ENCODE measurements at places on chromosomes 1 and 21.
A peak's percentile ranks its signal among the peaks of the same experiment; 100 is the strongest.

DNA sequence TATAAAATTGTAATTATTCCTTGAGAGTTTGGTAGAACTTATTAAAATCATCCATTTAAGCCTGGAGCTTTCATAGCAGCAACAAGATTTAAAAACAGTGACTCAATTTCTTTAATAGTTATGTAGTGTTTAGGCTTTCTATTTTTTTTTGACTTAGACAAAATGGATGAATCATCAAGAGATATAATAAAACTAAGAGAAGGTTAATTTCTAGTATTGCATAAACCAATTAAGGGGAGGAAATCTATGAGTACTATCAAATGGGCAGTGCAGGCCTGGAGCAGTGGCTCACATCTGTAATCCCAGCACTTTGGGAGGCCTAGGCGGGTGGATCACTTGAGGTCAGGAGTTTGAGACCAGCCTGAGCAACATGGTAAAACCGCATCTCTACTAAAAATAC, 416.3 kb upstream of the USP24 start:
- no peak for ATAC-seq

GRCh38 chr21:20882462-20883407, 115.5 kb upstream of the NCAM2 start:
- no peak for ATAC-seq

DNA sequence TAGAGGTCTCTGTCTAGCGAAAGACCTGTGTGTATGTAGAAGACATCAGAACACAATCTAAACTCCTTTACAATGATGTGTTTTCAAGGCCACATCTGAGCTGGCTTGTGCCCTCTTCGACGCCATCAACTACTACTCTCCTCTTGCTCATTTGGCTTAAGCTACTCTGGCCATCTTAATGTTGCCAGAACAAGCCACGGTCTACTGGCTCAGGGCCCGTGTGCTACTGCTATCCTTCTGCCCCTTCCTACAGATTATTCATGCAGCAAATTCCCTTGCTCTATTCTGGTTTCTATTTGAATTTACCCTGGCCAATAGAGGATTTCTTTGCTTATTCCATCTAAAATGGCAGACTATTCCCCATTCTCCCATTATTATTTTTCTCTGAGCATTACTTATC, 121.7 kb downstream of the ZZZ3 start:
- ATAC-seq, result no peak

GRCh38 chr1:205693421-205693991, 13.2 kb upstream of the SLC45A3 start:
- no peak for ATAC-seq

GRCh38 chr1:30904191-30904961, 4.2 kb downstream of the SDC3 start:
- no peak for ATAC-seq

GRCh38 chr1:220691053-220691684, 1.0 kb downstream of the C1orf115 start:
- no peak for ATAC-seq

GRCh38 chr21:25283720-25284119, 323.6 kb downstream of the MRPL39 start:
- no peak for ATAC-seq

- no peak for ATAC-seq
These were observed 17.2 kb downstream of the KAZN start for GRCh38 chr1:14615549-14616218.

GRCh38 chr1:51941528-51941927, 49.0 kb downstream of the RAB3B start:
- no peak for ATAC-seq

GRCh38 chr1:151635479-151636072, 23.7 kb downstream of the SNX27 start:
- peak; percentile 30 for ATAC-seq

GRCh38 chr1:86515597-86515996, 31.3 kb upstream of the CLCA4 start:
- ATAC-seq, result no peak

DNA sequence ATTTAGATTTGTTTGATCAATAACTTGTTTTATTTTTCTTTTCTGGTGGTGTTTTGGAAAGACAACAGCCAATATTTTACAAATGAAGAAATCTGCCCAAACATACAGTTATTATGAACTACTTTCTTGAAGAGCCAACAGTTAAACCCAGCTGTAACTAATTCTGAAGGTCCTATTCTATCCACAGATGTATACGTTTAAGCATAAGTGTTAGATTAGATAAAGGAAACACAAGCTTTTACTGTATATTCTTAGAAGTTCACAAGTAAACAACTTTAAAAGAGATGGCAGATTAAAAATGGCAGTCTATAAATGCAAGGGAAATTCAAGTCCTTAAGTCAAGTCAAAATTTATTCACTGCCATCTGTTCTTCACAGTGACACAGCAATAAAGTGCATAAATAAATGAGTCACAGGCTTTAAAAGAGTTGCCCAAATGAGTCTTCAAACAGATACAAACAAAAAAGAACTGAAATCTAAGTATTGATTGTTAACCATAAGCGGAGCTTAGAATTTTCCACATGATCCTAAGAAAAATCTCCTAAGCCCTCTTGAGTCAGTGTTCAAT, 49.9 kb upstream of the KCNH1 start:
- ATAC-seq, result no peak
